ENCODE measurements at places on chromosomes 1 and 21.

- peak overlapping the region; percentile 44 for H3K27ac ChIP-seq
- peak overlapping the region; percentile 3 for H3K4me3 ChIP-seq
- no peak for DNase-seq
- H3K27me3 ChIP-seq: no peaks in the 10 kb centered on the region
These were observed 18.0 kb upstream of the IFNAR2 start for GRCh38 chr21:33211732-33212131.

DNA sequence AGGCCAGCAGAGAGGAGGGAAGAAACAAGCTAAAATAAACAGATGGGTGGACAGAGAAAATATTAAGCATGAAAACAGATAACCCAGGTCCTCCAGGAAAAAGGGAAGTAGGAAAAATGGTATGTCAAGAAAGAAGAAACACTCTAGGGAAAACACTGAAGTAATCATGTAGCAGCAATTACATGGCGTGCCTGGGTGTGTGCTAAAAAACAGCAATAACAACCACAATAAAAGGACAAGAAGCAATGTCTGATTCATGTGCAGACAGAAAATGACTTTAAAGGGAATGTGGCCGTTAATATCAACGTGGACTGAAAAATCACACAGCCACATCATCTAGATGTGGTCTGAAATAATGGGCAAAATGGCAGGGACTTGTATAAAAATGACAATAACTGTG lies 369.7 kb downstream of the PTBP2 start:
- no peak overlapping the region for H3K27ac ChIP-seq
- DNase-seq: no peak
- no peak overlapping the region for H3K4me3 ChIP-seq

DNA sequence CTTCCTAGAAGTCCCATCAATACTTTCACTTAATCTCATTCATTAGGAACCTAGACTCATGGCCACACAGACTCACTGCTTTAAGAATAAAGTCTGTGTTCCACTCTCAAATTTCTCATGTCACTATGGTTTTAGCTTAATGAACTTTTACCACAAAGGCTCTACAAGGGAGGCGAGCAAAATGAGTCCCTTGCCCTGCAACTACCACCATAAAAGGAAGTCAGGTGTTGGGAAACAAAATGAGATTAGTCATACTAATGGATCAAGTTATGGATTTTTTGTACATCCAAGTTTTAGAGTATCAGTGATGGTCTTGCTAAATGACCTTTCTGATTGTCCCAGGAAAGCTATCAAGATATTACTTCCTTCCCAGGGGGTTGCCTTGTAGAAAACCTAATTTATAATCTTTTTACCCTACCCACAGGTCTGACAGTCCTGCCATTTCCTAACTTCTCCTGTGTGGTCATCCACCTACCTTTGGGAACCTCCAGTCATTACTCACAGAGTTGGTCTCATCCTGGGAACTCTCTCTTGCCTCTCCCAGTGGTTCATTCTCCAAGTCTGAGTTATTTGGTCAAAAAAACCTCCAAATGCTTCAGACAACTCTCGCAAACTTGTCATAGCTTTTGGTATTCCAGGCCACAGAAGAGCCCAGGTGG lies 51.8 kb upstream of the SLC16A1 start:
- no peaks in the 10 kb centered on the region for H3K27me3 ChIP-seq
- peak overlapping the region; percentile 43 for H3K27ac ChIP-seq
- DNase-seq: no peak
- no peak overlapping the region for H3K4me3 ChIP-seq
- no peaks in the 10 kb centered on the region for H3K36me3 ChIP-seq

GRCh38 chr1:151574575-151575529 lies 34.7 kb downstream of the TUFT1 start:
- peaks cover 7% of the 10 kb centered on the region for H3K36me3 ChIP-seq
- no peak overlapping the region for H3K4me3 ChIP-seq
- no peak overlapping the region for H3K27ac ChIP-seq
- H3K27me3 ChIP-seq: no peaks in the 10 kb centered on the region
- peaks cover 2% of the 10 kb centered on the region for H3K4me1 ChIP-seq

GRCh38 chr1:156527584-156527983 lies 27.0 kb upstream of the MEF2D start:
- DNase-seq: no peak
- H3K36me3 ChIP-seq: no peaks in the 10 kb centered on the region
- H3K27me3 ChIP-seq: peaks cover 5% of the 10 kb centered on the region
- H3K4me1 ChIP-seq: peaks cover 30% of the 10 kb centered on the region
- no peak overlapping the region for H3K4me3 ChIP-seq

DNA sequence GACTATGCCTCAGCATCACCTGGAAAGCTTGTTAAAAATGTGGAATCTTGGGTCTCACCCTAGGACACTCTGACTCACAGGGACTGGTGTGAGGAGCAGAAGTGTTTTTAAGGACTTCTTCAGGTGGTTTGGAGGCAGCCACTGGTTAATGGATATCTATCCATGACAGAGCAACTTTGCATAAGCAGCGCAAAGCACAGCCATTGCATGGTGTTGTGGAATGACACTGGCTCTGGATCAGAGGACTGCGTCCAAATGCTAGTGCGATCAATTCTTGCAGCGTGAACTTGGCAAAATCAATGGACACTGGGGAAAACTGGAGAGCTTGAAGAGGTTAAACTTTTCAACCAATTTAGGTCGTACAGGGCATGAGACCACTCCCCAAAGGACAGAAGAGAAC lies 116.8 kb upstream of the FAM78B start:
- no peak for DNase-seq
- no peak overlapping the region for H3K27ac ChIP-seq
- H3K27me3 ChIP-seq: peaks cover 6% of the 10 kb centered on the region
- no peak overlapping the region for H3K4me3 ChIP-seq

DNA sequence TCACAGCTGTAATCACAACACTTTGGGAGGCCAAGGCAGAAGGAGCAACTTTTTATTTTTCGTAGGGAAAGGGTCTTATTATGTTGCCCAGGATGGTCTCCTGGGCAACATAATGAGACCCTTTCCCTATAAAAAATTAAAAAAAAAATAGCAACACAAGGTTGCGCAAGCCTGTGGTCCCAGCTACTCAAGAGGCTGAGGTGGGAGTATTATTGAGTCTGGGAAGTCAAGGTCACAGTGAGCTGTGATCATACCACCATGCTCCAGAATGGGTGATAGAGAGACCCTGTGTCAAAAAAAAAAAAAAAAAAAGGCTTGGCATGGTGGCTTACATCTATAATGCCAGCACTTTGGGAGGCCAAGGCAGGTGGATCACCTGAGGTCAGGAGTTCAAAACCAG lies 131.6 kb downstream of the TRIM33 start:
- no peaks in the 10 kb centered on the region for H3K27me3 ChIP-seq
- H3K36me3 ChIP-seq: no peaks in the 10 kb centered on the region
- no peak for DNase-seq
- H3K27ac ChIP-seq: no peak overlapping the region

- H3K27me3 ChIP-seq: no peaks in the 10 kb centered on the region
- H3K36me3 ChIP-seq: no peaks in the 10 kb centered on the region
- H3K4me3 ChIP-seq: no peak overlapping the region
- no peak overlapping the region for H3K27ac ChIP-seq
These were observed 81.8 kb downstream of the LYST start for GRCh38 chr1:235784950-235785349.

DNA sequence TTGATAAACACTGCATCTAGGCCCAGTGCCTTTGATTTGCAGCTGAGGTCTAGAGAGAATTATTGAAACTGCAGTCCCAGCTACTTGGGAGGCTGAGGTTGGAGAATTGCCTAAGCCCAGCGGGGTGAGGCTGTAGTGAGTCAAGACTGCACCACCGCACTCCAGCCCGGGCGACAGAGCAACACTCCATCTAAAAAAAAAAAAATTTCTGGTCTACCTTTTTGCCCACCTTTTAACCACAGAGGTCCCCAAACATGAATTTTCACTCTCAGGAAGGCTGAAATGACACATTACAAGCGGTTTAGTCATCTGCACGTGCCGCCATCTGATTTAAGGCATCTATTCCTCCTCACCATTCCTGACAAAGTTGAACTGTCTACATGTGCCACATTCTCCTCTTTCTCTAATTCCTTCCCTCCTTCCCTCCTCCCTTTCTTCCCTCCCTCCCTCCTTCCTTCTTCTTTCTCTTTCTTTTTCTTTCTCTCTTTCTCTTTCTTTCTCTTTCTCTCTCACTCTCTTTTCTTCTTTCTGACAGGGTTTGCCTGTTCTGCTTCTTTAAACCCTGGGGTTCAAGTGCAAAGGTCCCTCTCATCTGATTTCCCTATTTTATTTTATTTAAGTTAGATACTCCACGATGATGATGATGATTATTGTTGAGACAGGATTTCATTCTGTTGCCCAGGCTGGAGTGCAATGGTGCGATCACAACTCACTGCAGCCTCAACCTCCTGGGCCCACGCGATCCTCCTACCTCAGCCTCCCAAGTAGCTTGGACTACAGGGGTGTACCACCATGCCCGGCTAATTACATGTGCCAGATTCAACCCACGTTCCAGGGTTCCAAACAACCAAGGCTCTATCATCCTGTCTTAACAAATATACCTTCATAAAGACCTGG lies 3.0 kb upstream of the SOD1 start:
- H3K4me1 ChIP-seq: peaks cover 32% of the 10 kb centered on the region
- H3K36me3 ChIP-seq: peaks cover 3% of the 10 kb centered on the region
- no peaks in the 10 kb centered on the region for H3K27me3 ChIP-seq
- peak overlapping the region; percentile 52 for H3K4me3 ChIP-seq
- peak overlapping the region; percentile 14 for H3K27ac ChIP-seq

GRCh38 chr1:41023279-41023990 lies 1.9 kb upstream of the SLFNL1 start:
- H3K4me3 ChIP-seq: no peak overlapping the region
- H3K4me1 ChIP-seq: peaks cover 15% of the 10 kb centered on the region
- DNase-seq: no peak
- H3K27me3 ChIP-seq: no peaks in the 10 kb centered on the region
- H3K27ac ChIP-seq: peak overlapping the region; percentile 70

DNA sequence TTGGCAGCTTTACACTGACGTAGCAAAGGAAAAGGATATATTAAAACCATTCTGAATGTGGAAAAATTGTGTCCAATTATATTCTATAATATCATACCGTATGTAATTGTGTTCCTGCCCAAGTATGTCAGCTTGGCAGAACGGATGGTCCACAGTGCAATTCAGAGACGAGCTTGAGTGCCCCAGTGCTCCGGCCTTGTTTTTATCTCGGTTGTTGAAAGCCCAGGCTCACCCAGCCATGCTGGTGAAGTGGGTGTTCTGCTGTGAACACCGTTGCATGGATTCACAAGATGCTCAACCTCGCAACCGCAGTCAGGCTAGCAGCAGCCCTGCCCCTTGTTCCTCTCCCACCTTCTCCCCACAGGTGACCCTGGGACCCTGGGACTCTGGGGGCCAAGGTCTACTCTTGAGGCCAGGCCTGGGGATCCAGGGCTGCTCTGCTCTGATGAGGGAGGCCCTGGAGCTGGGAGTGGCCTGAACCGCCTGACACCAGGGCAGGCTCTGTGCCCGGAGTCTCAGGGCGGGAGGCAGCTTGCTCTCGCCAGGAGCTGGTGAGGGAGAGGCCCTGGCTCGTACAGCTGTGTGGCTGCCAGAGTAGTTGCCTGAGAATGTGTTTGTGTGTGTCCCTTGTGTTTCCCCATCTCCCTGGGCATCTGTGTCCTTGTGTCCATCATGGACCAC lies 11.2 kb downstream of the PTPRF start:
- H3K4me1 ChIP-seq: peaks cover 11% of the 10 kb centered on the region
- H3K36me3 ChIP-seq: peaks cover 2% of the 10 kb centered on the region
- H3K4me3 ChIP-seq: no peak overlapping the region

DNA sequence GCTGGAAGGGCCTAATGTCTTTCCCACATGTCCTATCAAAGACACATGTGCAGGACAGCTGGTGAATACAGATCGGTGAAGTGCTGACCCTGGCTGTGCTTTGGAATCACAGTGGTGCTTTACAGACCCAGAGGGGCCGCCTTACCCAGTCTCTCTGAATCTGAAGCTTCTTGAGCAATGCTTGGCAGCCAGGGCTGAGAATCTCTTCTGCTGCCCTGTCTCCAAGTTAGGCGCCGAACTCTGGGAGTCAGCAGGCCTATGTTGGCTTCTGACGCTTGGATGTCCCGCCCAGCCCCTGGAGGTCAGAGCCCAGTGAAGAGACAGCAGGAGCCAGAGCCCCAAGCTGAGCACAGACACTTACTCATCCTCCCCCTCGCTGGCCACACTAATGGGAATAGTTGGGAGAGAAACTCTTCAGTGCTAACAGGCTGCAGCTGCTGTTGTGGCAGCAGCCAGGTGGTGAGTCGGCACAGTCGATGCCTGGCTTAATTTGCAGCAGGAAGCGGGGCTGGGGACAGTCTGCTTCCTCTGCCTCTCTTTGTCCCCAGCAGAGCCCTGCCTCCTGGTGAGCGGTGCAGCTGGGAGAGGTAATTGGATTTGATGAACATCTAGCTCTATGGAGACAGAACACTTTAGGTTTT lies 68.1 kb downstream of the URB2 start:
- no peak overlapping the region for H3K27ac ChIP-seq
- no peak overlapping the region for H3K4me3 ChIP-seq
- H3K4me1 ChIP-seq: peaks cover 17% of the 10 kb centered on the region
- DNase-seq: no peak
- no peaks in the 10 kb centered on the region for H3K36me3 ChIP-seq

- H3K27me3 ChIP-seq: peaks cover 43% of the 10 kb centered on the region
- H3K4me3 ChIP-seq: no peak overlapping the region
- H3K27ac ChIP-seq: no peak overlapping the region
- DNase-seq: no peak
These were observed 206.9 kb upstream of the SNX7 start for GRCh38 chr1:98454666-98455065.

GRCh38 chr1:100065969-100066227 lies 66.8 kb downstream of the SASS6 start:
- DNase-seq: no peak
- peaks cover 7% of the 10 kb centered on the region for H3K36me3 ChIP-seq
- no peaks in the 10 kb centered on the region for H3K27me3 ChIP-seq
- H3K27ac ChIP-seq: peak overlapping the region; percentile 93
- H3K4me3 ChIP-seq: peak overlapping the region; percentile 72

GRCh38 chr1:62462370-62462769 lies 25.5 kb downstream of the USP1 start:
- H3K4me1 ChIP-seq: no peaks in the 10 kb centered on the region
- no peak overlapping the region for H3K4me3 ChIP-seq
- H3K27me3 ChIP-seq: no peaks in the 10 kb centered on the region
- no peak for DNase-seq
- peaks cover 3% of the 10 kb centered on the region for H3K36me3 ChIP-seq

GRCh38 chr1:200452850-200453552 lies 43.2 kb upstream of the ZNF281 start:
- H3K36me3 ChIP-seq: peaks cover 2% of the 10 kb centered on the region
- peaks cover 6% of the 10 kb centered on the region for H3K27me3 ChIP-seq
- H3K4me3 ChIP-seq: no peak overlapping the region
- peaks cover 8% of the 10 kb centered on the region for H3K4me1 ChIP-seq
- DNase-seq: no peak
